SIG-M5 (cell line): ENCODE measurements at places on chromosomes 5 and 9.

GRCh38 chr5:119168401-119168800 lies 97.5 kb downstream of the DMXL1 start:
- DNase-seq = no peak

DNA sequence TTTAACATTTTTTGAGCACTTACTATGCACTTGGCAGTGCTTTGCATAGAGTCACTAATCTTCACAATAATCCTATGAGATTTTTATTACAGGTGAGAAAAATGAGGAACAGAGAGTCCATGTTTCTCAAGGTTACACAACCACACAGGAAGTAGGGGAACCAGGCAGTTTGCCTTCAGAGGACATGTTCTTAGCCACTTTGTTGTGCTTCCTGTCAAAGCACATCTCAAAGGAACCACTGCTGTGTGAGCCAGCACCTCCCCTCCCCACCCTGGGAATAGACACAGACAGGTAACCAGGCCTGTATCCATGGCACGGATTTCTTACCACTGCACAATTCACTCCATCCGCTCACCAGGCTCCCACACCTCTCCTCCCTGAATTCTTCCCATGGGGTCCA lies 6.3 kb upstream of the DNAJB5 start:
- no peak for DNase-seq

GRCh38 chr5:151758141-151758429 lies 346 bp downstream of the ATOX1 start:
- DNase-seq = no peak

DNA sequence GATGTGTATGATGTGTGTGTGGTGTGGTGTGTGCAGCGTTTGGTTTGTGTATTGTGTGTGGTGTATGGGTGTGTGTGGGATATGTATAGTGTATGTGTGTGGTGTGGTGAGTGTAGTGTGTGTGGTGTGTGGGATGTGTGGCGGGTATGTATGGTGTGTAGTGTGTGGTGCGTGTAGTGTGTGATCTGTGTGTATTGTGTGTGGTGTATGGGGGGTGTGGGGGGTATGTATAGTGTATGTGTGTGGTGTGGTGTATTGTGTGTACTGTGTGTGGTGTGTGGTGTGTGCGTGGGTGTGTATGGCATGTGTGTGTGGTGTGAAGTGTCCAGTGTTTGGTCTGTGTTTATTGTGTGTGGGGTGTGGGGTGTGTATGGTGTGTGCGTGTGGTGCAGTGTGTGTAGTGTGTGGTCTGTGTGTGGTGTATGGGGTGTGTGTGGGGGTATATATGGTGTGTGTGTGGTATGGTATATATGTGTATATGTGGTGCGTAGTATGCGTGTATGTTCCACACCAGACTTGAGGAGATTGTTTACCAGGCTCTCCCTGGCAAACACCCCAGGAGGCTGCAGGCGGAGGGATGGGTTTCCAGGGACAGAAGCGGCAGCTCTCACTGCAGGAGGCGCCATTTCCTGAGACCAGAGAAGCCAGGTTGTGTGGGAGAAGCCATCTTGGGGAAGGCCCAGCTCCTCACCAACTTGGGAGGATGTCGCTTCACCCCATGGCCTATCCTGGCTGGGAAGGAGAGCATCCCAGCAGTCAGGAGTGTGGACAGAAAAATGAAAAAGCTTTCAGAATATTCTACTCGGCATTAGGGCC lies 138.1 kb downstream of the NXNL2 start:
- DNase-seq = no peak

- DNase-seq = peak; percentile 97
These were observed 182.2 kb upstream of the ANKRD55 start for GRCh38 chr5:56415356-56415765.
